ENCODE measurements at places on chromosomes 4 and X. TPM values are rescaled to one million over a fixed set of nuclear protein-coding genes. Genes with fewer than 3 reads are reported as not detected.

BTC gene
- total RNA-seq, result 7.9 TPM

DGKK gene
- not detected for total RNA-seq

CYLC1 gene
- not detected for total RNA-seq

GLOD5 gene
- 4.8 TPM for total RNA-seq

UGT2B17 gene
- total RNA-seq, result 1,753 TPM

CCDC110 gene
- 2.5 TPM for total RNA-seq

MCF2 gene
- total RNA-seq, result not detected

SLC10A3 gene
- total RNA-seq, result 117 TPM

- DNase-seq, result no peak
Observed at GRCh38 chrX:11066812-11067211, 44.3 kb upstream of the HCCS start.

DNA sequence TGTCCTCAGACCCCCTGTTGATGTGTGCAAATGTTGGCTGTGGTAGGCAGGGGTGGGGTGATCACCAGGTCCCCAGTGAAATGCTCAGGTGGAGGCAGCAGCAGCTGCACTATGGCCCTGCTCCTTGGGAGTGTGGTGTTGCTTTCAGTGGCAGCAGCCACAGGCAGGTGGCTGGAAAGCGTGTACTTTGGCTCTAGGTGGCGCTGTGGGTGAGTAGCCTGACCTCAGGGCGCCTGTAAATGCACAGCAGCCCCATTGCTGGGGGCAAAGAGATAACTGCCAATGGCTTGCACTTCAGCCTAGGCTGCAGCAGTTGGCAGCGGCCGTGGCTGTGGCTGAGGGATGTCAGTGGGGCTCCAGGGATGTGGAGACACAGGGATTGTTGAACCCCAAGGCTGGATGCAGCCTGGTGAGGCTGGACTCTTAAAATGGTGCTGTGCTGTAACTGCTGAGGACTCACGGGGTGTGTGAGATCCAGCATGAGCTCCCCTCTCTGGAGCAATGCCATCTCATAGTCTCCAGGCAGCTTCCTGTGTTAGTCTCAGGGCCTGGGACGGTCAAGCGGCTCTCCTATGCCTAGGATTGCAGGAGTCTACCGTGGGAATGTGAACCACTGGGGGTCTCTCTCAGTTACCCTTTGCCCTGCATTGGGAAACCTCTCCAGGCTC is 421.7 kb upstream of the HTR2C start:
- DNase-seq, result no peak

DNA sequence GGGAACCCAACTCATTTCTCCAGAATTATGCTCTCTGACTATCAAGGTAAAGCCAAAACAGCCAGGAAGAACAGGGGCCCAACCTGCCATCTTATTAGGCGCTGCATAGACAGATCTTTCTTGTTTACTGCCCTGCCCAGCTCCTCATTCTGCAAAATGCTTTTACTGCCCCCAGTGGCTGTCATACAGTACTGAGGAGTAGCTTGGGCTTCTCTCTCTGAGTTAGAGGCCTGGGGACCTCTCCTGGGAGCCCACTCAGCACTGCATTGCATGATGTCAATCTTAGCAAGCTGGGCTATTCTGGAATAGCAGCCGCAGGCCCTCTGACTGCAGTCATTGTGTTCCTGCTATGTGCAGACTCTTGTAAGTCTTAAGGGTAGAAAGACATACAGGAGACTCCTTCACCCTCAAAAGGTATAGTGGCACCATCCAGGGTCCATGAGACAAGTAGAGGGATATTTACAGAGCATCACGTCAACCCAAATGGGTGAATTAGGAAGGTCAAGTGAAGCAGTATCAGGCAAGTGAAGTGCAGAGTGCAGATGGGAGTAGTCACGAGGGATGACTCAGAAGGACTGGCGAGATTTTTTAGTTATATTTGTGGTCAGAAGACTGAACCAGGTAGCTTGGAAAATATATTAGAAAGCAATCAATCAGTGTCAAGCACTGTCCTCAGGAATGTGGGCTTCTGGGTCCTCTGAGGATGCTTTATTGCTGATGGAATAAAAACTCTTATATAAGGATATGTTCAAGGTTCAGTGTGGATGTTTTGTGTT is 294.1 kb upstream of the SFRP2 start:
- no peak for DNase-seq

- no peak for DNase-seq
Observed at GRCh38 chr4:139576219-139576618, 20.2 kb upstream of the SETD7 start.

DNA sequence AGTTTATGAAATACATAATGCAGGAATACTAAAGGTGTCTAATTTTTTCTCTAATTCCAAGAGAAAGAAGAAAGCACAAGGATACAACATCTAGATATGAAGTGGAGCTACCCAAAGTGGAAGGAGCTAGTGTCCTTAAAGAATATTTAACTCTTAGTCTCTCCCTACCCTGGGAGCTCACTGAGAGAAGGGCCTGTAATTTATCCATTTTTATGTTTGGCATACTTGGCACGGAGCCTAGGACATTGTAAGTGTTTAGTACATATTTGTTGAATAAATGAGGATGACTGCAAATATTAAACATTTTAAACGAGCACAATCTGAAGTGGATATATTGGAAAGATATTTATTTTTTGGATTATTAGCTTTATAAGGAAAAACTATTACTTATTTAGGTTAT is 674.8 kb downstream of the IQCM start:
- no peak for DNase-seq

GRCh38 chr4:8672486-8672885 is 79.9 kb downstream of the CPZ start:
- no peak for DNase-seq

- DNase-seq, result no peak
Observed at GRCh38 chr4:76894537-76895255, 3.2 kb downstream of the SOWAHB start.

DNA sequence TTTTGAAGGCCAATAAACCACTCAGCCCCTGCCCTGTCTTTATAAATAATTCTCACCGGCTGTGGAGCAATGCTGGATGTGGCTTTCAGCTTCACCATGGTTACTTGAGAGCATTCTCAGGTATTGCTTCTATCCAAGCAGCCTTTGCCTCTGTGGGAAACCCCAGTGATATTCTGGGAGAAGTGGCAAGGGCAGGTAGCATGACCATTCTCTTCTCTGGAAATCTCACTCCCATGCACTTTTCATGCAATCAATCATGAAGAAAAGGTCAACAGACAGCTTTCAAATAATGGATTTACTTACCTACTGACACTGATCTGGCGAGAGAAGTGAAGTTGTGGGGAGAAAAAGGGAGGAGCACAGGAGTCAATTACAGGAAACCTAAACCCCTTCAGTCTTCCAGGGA is 49.5 kb downstream of the UNC5C start:
- no peak for DNase-seq

DNA sequence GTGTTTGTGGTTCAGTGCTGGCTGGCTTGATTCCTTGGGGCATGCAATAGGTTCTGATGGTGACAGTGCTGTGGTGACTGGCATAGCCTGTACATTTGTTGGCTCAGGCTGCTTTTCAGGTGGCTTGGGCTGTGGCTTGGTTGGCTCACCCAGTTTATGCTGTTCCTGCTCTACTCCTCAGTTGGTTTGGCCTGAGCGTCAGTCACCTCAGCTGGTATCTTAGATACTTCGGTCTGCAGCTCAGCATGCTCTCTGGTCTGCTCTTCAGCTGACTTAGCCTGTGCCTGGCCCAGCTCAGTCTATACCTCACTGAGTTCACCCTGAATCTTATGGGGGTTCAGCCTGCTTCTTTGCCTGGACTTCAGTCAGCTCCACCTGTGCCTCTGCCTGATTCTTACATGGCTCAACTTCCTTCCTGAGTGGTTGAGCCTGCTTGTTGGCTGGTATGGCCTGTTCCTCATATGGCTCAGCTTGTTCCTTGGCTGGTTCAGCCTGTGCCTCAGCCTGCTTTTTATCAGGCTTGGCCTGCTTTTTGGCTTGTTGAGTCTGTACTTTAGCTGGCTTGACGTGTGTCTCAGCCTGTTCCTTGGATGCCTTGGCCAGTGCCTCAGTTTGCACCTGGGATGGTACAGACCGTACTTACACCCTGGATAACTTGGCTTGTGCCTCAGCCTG is 170.6 kb downstream of the MSN start:
- no peak for DNase-seq

GRCh38 chrX:47240619-47241018 is 7.8 kb downstream of the USP11 start:
- no peak for DNase-seq

DNA sequence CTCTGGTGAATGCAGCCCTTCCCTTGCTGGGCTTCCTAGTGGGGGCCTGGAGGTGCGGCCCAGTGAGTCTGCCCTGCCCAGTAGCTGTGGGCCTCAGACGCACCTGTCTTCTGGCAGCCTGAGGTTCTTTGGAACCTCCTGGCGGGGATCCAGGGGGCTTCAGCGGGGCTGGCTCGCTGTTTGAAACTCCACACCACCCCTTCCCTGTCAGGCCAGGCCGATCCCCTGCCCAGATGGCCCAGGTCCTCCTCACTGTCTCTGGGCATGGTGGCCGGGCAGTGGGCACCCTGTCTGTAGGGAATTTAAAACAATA is 10.7 kb upstream of the NKX1-1 start:
- no peak for DNase-seq

- DNase-seq, result no peak
Observed at GRCh38 chrX:14508025-14508690, 21.2 kb upstream of the GLRA2 start.

- peak; percentile 69 for DNase-seq
Observed at GRCh38 chrX:107674480-107675364, 46.4 kb downstream of the PRPS1 start.

DNA sequence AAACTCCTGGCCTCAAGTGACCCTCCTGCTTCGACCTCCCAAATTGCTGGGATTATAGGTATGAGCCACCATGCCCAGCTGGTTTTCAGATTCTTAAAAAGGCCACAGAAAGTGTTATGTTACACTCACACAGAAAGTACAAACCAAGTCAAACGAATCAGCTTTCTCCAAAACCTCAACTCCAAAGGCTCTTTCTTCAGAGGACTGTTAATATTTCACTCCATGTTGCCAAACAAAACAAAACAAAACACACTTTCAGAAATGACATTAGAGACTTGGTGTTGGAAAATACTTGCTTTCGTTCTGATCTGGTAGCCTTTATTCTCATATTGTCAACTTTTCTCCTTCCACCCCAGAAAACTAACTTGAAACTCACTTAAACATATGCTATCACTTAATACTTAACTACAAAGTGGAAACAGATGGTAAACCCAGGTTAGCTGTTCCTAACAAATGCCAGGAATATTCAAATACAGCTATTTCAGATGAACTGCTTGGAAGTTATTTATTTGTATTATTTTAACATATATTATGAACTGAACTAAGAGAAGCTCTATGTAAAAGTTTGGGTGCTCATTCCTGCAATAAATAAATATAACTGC is 34.7 kb downstream of the RLIM start:
- no peak for DNase-seq

GRCh38 chr4:113256946-113257345 is 207.5 kb downstream of the ANK2 start:
- DNase-seq, result no peak

- DNase-seq, result no peak
Observed at GRCh38 chr4:10701702-10702460, 17.3 kb upstream of the CLNK start.

DNA sequence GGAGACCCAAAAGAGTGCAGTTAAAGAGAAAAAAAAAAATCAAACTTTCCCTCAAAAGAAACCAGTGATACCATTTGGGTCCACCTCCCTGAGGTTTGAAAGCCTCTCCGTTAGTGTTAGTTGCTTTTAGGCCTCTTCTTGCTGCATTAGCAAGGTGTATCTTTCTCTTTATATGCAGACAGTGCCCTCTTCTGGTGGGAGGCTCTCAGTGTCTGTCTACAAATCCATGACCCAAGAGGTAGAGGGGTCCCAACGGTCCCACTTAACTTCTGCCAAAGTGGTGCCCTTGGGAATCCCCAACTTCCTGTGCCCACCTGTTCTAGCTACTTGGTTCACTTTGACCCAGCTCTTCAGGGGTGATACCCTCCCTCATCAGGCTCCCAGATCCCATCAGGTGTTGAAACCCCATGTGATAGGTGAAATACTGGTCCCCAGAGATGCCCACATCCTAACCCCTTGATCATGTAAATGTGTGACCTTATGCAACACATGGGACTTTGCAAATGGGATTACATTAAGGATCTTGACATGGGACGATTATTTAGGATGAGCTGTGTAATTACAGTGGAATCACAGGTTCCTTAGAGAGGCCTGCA is 63.7 kb upstream of the CD99 start:
- peak; percentile 22 for DNase-seq

GRCh38 chr4:81424816-81425755 is 46.6 kb downstream of the RASGEF1B start:
- no peak for DNase-seq

DNA sequence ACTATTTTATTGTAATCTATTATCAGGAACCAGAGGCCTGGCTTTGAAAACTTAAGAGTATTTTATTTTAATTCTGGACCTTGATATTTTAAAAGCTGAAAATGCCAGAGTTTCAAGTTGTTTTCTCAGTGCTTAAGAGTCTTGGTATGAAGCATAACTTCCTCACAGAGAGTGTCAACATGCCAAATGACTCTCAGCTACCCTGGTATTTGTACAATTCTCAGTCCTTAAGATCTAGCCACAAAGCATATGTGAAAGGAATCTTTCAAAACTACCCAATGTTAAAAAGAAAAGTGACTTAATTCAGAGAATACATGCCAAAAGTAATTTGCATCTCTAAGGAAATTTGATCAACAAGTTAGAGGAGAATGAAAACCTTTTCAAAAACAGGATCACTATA is 171.9 kb downstream of the DKK2 start:
- DNase-seq, result no peak

- DNase-seq, result no peak
Observed at GRCh38 chr4:61202638-61203435, 2.7 kb downstream of the ADGRL3 start.

GRCh38 chrX:40773809-40774208 is 38.5 kb upstream of the MED14 start:
- no peak for DNase-seq

DNA sequence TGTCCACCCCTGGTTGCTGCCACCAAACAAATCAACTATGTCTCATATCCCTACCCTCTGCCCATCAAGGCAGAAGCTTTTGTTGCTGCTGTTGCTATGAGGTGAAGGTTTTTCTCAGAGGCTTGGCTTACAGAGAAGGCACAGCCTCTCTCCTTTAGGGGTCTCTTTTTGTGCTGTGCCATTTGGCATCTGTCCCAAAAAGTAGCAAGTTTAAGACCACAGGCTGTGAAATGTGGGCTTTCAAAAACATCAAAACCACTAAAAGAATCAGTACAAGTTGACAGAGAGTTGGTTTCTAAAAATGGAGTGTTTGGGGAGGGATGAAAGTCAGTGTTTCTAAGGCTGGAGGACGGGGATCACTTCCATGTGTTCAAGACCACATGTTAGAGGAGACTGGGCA is 634.9 kb downstream of the BCOR start:
- DNase-seq, result no peak

GRCh38 chr4:119172223-119172622 is 36.6 kb downstream of the MYOZ2 start:
- no peak for DNase-seq

DNA sequence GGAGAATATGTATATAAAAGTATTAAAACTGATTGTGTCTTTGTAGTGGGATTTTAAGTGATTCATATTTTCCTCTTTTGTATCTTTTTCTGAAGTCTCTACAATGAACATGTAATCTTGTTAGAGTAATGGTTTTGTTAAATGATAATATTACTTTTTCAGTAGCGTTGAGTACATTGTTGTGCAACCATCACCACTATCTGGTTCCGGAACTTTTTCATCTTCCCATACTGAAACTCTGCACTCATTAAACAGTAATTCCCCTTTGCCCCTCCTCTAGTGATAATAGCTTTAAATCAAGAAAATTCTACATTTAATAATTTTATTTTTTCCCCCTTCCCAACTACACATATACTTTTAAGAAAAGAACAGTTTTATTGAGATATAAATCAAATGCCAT is 23.3 kb downstream of the SHROOM3 start:
- no peak for DNase-seq

Measured in transverse colon (tissue), 4 donors.